ENCODE measurements at places on chromosomes 16 and 17. TPM values are rescaled to one million over a fixed set of nuclear protein-coding genes. Genes with fewer than 3 reads are reported as not detected.

The DPEP3 gene
- not detected for total RNA-seq

The VAT1L gene
- not detected for total RNA-seq

- peaks cover 7% of the 10 kb centered on the region for H3K4me1 ChIP-seq
- no peak overlapping the region for H3K27ac ChIP-seq
- DNase-seq: no peak
- H3K36me3 ChIP-seq: peaks cover 63% of the 10 kb centered on the region
- H3K4me3 ChIP-seq: no peak overlapping the region
- H3K27me3 ChIP-seq: no peaks in the 10 kb centered on the region
These were observed 12.0 kb downstream of the SMCR8 start for GRCh38 chr17:18327093-18327492.

GRCh38 chr17:49575679-49576087 is at the start of gene NXPH3:
NXPH3 (plus strand) TSS chr17:49575871; CDS start chr17:49576220, 349 bp downstream.
- peak within 1 kb of the TSS; percentile 63 for H3K4me3 ChIP-seq
- peaks cover 58% of the 10 kb centered on the region for H3K27me3 ChIP-seq
- no peaks in the 10 kb centered on the region for H3K36me3 ChIP-seq
- DNase-seq: peak; percentile 65
- H3K4me1 ChIP-seq: peaks cover 17% of the 10 kb centered on the region

GRCh38 chr16:80527297-80527696 is 13.5 kb upstream of the DYNLRB2 start:
- H3K4me3 ChIP-seq: no peak overlapping the region
- no peak overlapping the region for H3K27ac ChIP-seq
- peaks cover 8% of the 10 kb centered on the region for H3K4me1 ChIP-seq

- H3K4me3 ChIP-seq: peak overlapping the region; percentile 87
- no peak for DNase-seq
- peaks cover 14% of the 10 kb centered on the region for H3K4me1 ChIP-seq
- H3K27ac ChIP-seq: peak overlapping the region; percentile 79
- H3K36me3 ChIP-seq: no peaks in the 10 kb centered on the region
These were observed 394 bp upstream of the NME4 start for GRCh38 chr16:396605-397004.

DNA sequence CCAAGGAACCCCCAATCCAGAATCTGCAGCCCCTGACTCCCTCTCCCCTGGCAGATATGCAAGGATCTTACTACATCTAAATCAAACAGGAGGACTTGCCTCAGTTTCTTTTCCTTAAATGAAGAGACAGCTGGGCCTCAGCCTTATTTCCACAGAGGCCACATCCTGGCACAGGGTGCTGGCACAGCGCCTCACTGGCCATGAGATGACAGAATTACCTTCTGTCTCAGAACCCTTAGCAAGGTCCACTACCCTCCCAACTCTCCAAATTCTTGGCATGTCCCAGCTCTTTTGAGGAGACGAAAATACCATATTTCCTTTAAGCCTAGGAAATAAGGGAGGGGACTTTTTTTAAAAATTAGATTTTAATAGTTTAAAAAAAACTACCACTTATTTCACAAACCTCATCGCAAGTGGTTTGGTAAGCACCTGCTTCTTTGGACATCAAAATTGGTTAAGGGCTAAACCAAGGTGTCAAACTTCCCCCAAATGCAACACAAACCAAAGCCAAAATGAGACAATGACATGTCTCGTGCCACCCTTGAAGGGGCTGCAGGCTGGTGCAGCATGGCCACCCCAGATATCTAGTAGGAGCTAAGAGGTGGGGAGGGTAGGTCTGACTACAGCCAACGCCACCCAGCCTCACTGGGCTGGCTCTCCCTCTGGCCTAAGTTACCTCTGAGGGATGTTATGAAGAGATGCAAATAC is 25.3 kb downstream of the FAM117A start:
- peak overlapping the region; percentile 79 for H3K4me3 ChIP-seq
- no peak for DNase-seq
- no peaks in the 10 kb centered on the region for H3K27me3 ChIP-seq
- peak overlapping the region; percentile 96 for H3K27ac ChIP-seq
- H3K4me1 ChIP-seq: peaks cover 64% of the 10 kb centered on the region
- H3K36me3 ChIP-seq: peaks cover 18% of the 10 kb centered on the region

DNA sequence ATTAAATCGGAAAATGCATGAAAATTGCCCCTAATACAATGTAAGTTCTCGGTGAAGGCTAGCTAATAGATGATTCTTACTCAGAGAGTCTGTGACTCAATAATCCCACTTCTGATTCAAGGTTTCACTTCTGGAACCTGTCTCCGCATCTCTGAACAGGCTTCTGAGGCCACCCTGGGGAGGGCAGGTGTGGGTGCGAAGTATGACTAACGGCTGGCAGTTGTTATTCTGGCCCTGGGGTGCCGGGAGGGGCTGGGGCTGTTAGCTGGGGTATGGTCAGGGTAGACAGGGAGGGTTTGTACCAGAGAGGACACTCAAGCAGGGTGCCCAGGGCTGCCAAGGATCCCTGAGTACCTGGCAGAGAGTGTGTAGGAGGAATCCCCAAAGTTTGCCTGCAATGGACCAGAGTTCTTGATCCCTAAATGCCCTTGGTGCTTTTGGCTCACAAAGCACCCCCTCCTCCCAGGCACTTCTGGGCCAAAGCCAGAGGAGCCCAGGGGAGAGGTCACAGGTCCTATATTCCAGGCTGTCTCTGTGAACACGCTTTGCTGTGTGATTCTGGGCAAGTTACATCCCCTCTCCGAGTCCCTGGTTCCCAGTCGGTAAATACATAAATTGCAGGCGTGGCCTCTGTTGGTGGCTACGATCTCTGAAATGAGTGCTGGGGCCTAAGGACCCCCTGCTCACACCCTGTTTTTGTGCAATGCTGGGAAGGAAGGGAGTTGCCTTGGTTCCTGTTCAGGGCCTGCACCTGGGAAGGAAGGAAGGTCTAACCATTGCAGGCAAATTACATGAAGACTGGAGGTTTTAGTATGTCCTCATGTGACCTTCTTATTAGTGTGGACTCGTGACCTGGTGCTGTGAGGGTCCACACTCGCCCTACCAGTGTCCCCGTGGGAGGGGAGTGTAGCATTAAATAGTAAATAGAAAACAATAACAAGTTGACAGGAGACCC is 49.9 kb upstream of the CPNE2 start:
- peak overlapping the region; percentile 62 for H3K4me3 ChIP-seq
- peaks cover 60% of the 10 kb centered on the region for H3K4me1 ChIP-seq
- peaks cover 85% of the 10 kb centered on the region for H3K36me3 ChIP-seq
- no peaks in the 10 kb centered on the region for H3K27me3 ChIP-seq
